ENCODE measurements at places on chromosomes 2 and 18.

GRCh38 chr2:73281244-73281643 lies 3.0 kb downstream of the FBXO41 start:
- DNase-seq: no peak

DNA sequence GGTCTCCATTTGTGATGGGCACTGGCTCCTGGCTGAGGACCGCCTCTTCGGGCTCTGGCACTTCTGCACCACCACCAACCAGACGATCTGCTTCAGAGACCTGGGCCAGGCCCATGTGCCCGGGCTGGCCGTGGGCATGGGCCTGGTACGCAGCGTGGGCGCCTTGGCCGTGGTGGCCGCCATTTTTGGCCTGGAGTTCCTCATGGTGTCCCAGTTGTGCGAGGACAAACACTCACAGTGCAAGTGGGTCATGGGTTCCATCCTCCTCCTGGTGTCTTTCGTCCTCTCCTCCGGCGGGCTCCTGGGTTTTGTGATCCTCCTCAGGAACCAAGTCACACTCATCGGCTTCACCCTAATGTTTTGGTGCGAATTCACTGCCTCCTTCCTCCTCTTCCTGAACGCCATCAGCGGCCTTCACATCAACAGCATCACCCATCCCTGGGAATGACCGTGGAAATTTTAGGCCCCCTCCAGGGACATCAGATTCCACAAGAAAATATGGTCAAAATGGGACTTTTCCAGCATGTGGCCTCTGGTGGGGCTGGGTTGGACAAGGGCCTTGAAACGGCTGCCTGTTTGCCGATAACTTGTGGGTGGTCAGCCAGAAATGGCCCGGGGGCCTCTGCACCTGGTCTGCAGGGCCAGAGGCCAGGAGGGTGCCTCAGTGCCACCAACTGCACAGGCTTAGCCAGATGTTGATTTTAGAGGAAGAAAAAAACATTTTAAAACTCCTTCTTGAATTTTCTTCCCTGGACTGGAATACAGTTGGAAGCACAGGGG lies 5.5 kb downstream of the TMEM37 start:
- DNase-seq: no peak

GRCh38 chr18:74936343-74936742 lies 272.6 kb downstream of the PTGR3 start:
- DNase-seq: no peak

GRCh38 chr2:19576411-19576810 lies 218.0 kb upstream of the OSR1 start:
- DNase-seq: no peak

GRCh38 chr2:46914578-46915230 lies 902 bp downstream of the MCFD2 start:
- no peak for DNase-seq

GRCh38 chr18:38932752-38933151 lies 1367.2 kb upstream of the CELF4 start:
- no peak for DNase-seq

All from T-helper 9 cell (primary cell).